ENCODE measurements at places on chromosomes 5 and 9. TPM values are rescaled to one million over a fixed set of nuclear protein-coding genes. Genes with fewer than 3 reads are reported as not detected.

BSPRY gene
- total RNA-seq = 10.8 TPM

GCNT1 gene
- 8.5 TPM for total RNA-seq

FBN2 gene
- total RNA-seq = 0.58 TPM

LCN12 gene
- total RNA-seq = 2.6 TPM

ZNF454 gene
- 3.1 TPM for total RNA-seq

GNA14 gene
- 15.7 TPM for total RNA-seq

RFX3 gene
- 13.8 TPM for total RNA-seq

C1QTNF2 gene
- total RNA-seq = 2.2 TPM

BASP1 gene
- total RNA-seq = 31.1 TPM

SCGB3A1 gene
- 86.9 TPM for total RNA-seq

TPPP gene
- 16.1 TPM for total RNA-seq

IARS1 gene
- 83.9 TPM for total RNA-seq

ANKRD18A gene
- total RNA-seq = 1.0 TPM

CORO2A gene
- total RNA-seq = 20.0 TPM

DBH gene
- total RNA-seq = not detected

DMRT3 gene
- total RNA-seq = not detected

CNTNAP3 gene
- total RNA-seq = 5.2 TPM

ROPN1L gene
- total RNA-seq = 1.9 TPM

C9 gene
- total RNA-seq = not detected

IL7R gene
- total RNA-seq = 226 TPM

FOXD4L3 gene
- total RNA-seq = not detected

UGT3A2 gene
- not detected for total RNA-seq

PCA3 gene
- total RNA-seq = not detected

SLC36A2 gene
- total RNA-seq = not detected

GLDC gene
- total RNA-seq = 1.7 TPM

SPATA24 gene
- total RNA-seq = 4.5 TPM

NEUROG1 gene
- total RNA-seq = not detected

APBA1 gene
- total RNA-seq = 6.2 TPM

CEMIP2 gene
- total RNA-seq = 219 TPM

AHRR gene
- 11.3 TPM for total RNA-seq

PCDHB9 gene
- total RNA-seq = 2.5 TPM

IFNE gene
- total RNA-seq = not detected

KIF4B gene
- 0.17 TPM for total RNA-seq

CCNI2 gene
- 0.55 TPM for total RNA-seq

GRIA1 gene
- 21.9 TPM for total RNA-seq

JAKMIP2 gene
- 7.5 TPM for total RNA-seq

CDHR2 gene
- total RNA-seq = 0.35 TPM

RHOBTB3 gene
- total RNA-seq = 54.2 TPM

IFNB1 gene
- total RNA-seq = not detected

OLFML2A gene
- total RNA-seq = 39.5 TPM

ASPN gene
- 7.5 TPM for total RNA-seq

NTRK2 gene
- total RNA-seq = 0.98 TPM

CDH12 gene
- not detected for total RNA-seq

SLC27A6 gene
- not detected for total RNA-seq

PCDHGC5 gene
- 1.4 TPM for total RNA-seq

TAF11L2 gene
- not detected for total RNA-seq

STK32A gene
- total RNA-seq = 10.2 TPM

SERINC5 gene
- 60.4 TPM for total RNA-seq

CRHBP gene
- total RNA-seq = 0.26 TPM

PPP3R2 gene
- total RNA-seq = not detected

PCDHGA6 gene
- total RNA-seq = 3.9 TPM

ANKRD31 gene
- 0.14 TPM for total RNA-seq

Data from upper lobe of right lung (tissue), 1 donor.